Stimulated activated CD8-positive, alpha-beta memory T cell treated with anti-CD3 and anti-CD28 coated beads, Interleukin-12 subunit alpha, Interleukin-12 subunit beta, amount 100 ng/mL, for 1 hour (primary cell): ENCODE measurements at places on chromosomes 6 and 20.

DNA sequence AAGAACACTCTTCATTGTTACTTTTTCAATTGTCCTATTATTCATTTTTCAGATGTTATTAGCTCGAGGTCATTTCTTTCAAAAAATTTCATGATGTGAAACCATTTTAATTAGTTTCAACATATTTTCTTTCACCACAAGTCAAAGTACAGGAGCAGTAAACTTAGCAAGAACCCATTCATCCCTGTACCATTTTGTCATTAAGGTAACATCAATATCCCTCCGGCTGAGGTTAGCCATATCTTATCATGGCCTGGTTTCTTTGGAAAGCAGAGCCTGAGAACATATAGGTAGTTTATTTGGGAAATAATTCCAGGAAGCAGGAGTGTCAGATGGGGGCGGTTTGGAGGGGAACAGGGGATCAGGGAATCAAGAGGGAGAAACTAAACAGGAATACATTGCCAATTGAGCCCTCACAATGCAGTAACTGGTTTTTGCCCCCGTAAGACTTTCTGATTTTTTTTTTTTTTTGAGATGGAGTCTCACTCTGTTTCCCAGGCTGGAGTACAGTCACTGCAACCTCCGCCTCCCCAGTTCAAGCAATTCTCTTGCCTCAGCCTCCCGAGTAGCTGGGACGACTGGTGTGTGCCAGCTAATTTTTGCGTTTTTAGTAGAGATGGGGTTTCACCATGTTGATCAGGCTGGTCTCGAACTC, 83.7 kb downstream of the MKKS start:
- DNase-seq = no peak

DNA sequence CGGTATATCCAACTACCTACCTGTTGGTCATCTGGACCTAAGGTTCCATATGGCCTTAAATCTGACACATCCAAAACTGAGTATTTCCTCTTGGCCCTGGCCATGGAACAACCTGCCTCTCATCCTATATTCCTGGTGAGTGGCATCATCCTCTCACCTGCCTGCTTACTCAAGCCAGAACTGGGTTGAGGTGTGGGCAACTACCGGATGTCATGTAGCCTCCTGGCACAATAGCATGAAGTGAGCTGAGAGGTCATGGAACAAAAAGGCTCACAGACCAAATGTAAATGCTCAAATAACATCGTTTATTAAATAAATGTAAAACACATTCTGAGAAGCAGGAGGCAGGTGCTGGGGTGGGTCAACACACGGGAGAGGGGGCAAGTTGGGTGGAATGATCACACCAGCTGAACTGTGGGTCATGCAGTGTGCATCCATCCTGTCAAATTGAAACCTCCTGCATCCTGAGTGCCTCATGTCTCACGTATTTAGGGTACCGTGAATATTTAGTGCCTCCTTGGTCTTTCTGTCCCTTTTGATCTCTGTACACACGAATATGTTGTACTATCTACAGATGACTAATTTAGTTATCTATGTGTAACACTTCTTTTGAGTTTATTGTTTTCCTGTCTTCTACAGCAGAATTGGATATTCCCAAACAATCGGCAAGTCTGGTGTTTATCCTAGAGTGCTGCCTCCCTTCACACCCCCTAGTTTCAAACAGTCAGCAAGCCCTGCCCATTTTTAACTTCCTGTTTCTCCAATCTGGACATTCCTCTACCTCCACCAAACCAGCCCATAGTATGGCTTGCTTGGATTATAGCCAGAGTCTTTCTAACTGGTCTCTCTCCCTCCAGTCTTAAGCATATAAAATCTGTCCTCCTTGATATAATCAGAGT, 7.9 kb upstream of the POU5F1 start:
- DNase-seq = no peak

DNA sequence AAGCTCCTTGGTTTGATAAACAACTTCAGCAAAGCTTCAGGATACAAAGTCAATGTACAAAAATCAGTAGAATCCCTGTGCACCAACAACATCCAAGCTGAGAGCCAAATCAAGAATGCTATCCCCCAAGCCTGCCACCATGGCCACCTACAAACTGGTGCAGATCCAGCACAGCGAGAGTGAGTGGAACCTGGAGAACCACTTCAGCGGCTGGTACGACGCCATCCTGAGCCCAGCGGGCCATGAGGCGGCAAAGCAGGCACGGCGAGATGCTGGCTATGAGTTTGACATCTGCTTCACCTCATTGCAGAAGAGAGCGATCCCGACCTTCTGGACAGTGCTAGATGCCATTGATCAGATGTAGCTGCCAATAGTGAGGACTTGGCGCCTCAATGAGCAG, 170.3 kb downstream of the KHDC1L start:
- DNase-seq = no peak

GRCh38 chr6:167735084-167735950, 91.4 kb upstream of the AFDN start:
- DNase-seq = no peak

- no peak for DNase-seq
Observed at GRCh38 chr20:1185316-1185741, 548 bp upstream of the TMEM74B start.

GRCh38 chr6:111970426-111970825, 83.5 kb upstream of the CCN6 start:
- no peak for DNase-seq

DNA sequence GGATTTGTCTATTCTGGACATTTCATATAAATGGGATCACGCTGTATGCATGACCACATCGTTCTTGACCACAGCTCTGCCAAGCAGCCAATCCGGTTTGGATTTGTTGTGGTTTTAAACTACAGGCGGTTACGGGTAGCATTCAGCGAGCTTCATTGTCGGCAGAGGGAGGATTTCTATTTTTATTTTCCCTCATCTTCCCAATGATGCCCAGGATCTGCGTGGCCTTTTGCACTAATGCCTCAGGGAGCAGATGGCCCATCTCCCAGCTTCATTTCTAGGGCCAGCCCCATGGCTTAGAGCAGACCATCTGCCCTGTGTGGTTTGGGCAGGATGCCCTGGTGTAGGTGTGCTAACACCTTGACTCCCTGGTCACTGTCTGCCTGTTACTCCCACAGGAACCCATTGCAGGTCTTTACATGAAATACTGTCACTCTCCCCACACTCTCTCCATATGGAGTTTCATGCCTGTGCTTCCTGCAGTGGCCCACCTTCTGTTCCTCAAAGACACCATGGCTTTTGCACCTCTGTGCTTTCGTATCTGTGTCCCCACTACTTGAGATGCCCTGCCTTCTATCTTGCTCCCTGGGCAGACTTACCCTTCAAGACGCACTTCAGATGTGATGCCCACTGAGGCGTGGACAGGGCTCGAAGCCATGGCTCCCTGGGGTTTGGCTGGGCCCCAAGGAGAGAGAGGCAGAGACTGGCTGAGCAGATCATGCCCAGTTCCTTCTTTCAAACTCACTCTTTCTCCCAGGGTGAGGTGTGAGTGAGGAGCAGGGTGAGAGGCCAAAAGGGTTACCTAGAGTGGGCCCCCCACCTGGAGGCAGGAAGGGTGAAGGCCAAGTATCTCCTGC, 26.0 kb downstream of the SDCBP2 start:
- DNase-seq = no peak

GRCh38 chr20:44501448-44501847, 20.4 kb downstream of the SERINC3 start:
- no peak for DNase-seq

GRCh38 chr20:11469795-11470435, 447.8 kb upstream of the BTBD3 start:
- no peak for DNase-seq

GRCh38 chr6:73078908-73079610, 146.2 kb downstream of the KHDC1L start:
- DNase-seq = no peak

GRCh38 chr20:64107736-64108457, 532 bp upstream of the NPBWR2 start:
- DNase-seq = no peak

- DNase-seq = no peak
Observed at GRCh38 chr6:106147476-106147875, 61.3 kb downstream of the PRDM1 start.

DNA sequence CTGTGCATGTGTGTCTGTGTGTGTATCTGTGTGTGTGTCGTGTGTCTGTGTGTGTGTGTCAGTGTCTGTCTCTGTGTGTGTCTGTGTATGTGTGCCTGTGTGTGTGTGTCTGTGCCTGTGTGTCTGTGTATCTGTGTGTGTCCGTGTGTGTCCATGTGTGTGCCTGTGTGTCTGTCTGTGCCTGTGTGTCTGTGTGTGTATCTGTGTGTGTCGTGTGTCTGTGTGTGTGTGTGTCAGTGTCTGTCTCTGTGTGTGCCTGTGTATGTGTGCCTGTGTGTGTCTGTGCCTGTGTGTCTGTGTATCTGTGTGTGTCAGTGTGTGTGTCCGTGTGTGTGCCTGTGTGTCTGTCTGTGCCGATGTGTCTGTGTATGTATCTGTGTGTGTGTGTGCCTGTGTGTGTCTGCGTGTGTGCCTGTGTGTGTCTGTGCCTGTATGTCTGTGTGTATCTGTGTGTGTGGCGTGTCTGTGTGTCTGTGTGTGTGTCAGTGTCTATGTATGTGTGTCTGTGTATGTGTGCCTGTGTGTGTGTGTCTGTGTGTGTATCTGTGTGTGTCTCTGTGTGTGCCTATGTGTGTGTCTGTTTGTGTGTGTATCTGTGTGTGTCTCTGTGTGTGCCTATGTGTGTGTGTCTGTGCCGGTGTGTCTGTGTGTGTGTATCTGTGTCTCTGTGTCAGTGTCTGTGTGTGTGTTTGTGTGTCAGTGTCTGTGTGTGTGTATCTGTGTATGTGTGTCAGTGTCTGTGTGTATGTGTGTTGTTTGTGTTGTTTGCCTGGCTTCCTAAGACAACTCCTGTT, 11.6 kb downstream of the SNPH start:
- DNase-seq = no peak

- no peak for DNase-seq
Observed at GRCh38 chr20:23331450-23332350, 18.9 kb upstream of the NXT1 start.

GRCh38 chr6:30814146-30815040, 69.9 kb upstream of the DDR1 start:
- peak; percentile 37 for DNase-seq

DNA sequence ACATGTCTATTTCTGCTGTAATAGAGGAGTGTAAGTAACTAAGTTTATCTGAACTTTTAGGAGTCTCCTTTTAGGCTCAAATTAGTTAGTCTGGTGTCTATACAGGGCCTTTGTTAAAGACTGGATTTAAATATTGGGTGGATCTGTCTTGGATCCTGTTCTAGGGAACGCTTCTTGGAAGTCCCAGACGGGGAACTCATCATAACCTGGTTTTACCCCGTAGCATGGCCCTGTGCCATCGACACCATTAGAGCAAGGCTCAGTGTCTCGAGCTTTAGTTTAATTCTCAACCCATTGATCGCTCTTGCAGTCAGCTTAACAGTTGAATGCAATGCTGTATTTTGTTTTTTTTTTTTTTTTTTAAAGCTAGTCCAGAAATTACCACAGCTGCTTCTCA, 89.9 kb downstream of the CARMIL1 start:
- DNase-seq = no peak

GRCh38 chr6:72032086-72032485, 145.7 kb downstream of the RIMS1 start:
- no peak for DNase-seq

DNA sequence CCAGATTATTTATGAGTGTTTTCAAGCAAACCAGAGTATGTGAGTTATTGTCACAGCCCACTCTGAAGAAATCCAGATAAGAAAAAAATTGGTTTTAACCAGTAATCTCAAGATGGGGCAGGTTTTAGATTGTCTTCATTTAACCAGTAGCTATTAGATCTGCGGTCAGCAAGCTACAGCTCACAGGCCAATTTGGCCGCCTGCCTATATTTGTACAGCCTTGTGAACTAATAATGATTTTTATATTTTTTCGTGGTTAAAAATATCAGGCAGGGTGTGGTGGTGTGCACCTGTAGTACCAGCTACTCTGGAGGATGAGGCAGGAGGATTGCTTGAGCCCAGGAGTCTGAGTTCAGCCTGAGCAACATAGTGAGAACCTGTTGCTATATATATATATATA, 5.0 kb downstream of the FAM209B start:
- DNase-seq = no peak
